Stimulated activated naive B cell treated with anti-CD40 and anti-IgM and Interleukin-4, amounts not matched to agents 10 μg/mL and 1 μg/mL and 100 μg/mL, for 72 hours (primary cell): ENCODE measurements at places on chromosomes 2 and 18.

GRCh38 chr2:224401641-224402342, at the start of gene FAM124B:
Gene FAM124B (minus strand): TSS chr2:224402107. CDS start chr2:224401768, 339 bp downstream.
- DNase-seq, result peak; percentile 17

DNA sequence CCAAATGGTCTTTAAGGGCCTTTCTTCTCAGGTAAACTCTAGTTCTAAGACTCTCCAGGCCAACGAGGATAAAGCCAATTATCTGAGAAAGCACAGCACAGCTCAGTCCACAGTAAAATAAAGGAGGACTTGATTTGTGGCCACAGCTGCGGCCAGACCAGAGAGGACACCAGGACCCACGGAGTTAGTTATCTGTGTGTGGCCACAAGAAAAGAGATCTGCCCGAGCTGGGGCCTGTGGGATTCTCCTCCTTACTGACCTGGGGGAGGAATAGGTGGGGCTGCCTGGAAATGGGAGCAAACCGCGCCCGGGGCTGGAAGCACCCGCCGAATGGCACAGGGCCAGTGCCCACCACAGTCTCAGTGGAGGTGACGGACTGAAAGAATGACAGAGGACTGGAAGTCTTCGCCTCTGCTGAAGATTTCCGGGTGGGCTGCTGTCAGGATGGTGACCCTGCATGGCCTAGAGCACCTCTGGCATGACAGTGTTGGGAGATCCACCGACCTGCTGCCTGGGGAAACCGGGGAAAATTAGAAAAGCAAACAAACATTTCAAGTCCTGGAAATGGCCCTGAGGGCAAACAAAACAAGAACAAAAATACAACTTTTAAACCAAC, 13.3 kb downstream of the PROC start:
- no peak for DNase-seq

- no peak for DNase-seq
Observed at GRCh38 chr18:63187791-63188460, 131.6 kb downstream of the BCL2 start.

DNA sequence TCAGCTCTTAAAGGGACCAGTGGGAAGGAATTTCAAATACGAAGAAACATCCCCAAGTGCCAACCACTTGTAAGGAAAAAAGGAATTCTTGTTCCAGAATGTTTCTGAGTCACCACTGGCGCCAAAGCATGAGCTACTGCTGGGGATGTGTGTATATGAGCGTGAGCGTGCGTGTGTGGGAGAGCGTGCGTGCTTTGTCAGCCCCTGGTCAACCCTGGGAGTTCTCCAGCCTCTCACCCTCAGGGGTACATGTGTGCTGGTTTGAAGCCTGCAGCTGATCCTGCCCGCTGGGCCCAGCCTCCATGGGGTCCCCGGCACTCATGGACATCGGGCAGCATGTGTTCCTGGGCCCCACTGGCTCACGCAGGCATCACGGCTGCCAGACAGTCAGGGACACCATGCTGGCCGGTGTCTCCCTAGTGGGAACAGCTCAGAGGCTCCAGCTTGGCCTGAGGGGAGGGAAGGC, 17.1 kb downstream of the HS6ST1 start:
- no peak for DNase-seq

- no peak for DNase-seq
Observed at GRCh38 chr2:195737511-195738325, 80.7 kb downstream of the SLC39A10 start.

DNA sequence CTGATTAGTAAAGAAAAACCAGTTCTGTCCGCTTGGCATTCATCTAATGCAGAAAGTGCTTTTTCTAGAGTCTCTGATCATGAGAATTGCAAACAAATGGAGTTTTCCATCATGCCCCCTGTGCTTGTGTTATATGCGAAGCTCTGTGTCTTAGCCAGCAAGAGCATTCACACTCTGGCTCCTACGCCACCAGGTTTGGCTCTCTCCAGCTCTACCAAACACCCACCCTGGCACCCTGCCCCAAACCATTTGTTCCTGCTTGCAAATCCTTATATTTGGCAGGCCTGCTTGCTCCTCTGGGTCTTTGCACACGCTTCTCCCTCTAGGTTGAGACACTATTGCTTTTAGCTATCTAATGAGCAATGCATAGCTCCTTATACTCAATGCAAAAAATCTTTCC, 204.1 kb upstream of the CYRIA start:
- DNase-seq, result no peak

GRCh38 chr2:74048843-74049519, 64.3 kb downstream of the TET3 start:
- DNase-seq, result no peak

- no peak for DNase-seq
Observed at GRCh38 chr2:145802133-145802532, 1282.2 kb upstream of the ZEB2 start.

DNA sequence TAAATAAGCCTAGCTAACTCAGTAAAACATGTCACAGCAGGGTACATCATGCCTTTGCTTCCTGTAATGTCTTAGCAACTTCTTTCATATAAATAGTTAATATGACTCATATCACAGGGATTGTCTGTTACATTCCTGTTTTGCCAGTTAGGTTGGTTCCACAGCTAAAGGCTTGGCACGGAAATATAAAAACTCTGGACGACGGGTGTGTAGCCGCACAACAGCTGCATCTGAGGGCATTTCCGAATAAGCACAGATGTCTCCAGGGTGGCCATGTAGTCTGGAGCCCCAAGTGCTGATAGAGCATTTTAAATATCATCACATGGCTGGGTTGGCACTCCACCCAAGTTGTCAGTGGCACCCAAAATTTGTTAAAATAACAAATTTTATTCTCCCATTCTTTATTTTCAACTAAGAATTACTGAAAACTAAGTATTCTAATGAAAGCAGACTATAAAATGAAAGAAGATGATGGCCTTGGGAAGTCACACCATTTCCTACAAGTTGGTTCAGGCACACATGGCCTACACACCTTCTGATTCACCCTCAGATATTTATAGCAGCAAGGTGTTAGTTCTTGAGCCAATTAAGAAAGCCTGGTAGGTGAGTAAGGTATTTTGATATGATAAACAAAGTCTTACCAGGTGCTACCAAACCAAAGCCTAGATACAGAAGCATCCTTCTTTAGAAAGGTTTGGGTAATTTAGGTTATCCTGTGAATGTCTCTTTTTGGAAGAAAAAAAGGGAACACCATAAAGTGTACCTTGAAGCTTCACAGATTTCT, 61.8 kb upstream of the STK17B start:
- DNase-seq, result no peak
